GM23338 (cell line): ENCODE measurements at places on chromosomes 6 and 20. TPM values are rescaled to one million over a fixed set of nuclear protein-coding genes. Genes with fewer than 3 reads are reported as not detected.

DNA sequence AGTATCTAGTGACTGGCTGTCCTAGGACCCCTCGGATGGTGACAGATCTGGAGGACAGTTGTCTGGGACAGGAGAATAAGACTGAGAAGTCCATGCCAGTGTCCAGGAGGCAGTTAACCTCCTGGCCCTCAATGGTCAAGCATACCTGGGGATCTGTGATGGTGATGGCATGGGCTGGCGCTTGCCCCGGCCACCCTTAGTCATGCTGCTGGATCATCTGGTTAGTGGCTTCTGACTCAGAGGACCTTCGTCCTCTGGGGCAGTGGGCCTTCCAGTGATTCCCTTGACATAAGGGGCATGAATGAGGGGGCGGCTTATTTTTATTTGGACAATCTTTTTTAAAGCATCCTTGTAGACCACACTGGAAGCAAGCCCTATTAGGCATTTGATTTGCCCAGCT is 24.0 kb upstream of the SF3B5 start:
- DNase-seq: no peak
- no peak overlapping the region for H3K4me3 ChIP-seq
- H3K36me3 ChIP-seq: no peaks in the 10 kb centered on the region

DNA sequence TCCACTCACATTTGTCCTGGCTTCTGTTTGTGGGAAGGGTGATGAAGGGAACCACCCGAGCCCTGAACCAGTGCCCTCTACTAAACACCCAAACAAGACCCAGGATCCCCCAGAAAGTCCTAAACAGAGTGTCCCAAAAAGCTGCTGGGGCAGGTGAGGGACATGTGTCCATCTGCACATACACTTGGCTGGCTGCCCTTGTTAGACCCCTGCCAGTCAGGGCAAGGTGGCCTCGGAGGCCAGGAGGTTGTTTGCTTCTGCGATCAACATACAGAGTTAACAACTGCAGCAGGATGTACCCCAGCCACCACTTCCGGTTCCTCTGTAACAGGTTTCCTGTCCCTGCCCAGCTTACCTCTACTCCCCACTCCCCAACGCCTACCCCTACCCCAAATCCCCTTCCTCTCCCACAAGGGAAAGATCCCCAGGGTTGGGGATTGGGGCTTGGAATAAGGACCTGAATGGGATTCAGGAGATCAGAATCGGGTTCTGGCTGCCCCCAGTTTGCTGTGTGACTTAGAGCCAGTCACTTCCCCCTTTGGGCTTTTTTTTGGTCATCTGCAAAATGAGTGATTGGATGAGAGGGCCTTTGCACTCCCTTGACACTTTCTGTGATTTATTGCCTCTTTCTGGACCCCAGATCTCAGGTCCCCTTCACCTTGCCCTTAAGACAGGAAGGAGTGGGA is 13.9 kb downstream of the DEF6 start:
- no peak overlapping the region for H3K27ac ChIP-seq
- H3K4me3 ChIP-seq: no peak overlapping the region
- H3K36me3 ChIP-seq: no peaks in the 10 kb centered on the region
- DNase-seq: no peak

DNA sequence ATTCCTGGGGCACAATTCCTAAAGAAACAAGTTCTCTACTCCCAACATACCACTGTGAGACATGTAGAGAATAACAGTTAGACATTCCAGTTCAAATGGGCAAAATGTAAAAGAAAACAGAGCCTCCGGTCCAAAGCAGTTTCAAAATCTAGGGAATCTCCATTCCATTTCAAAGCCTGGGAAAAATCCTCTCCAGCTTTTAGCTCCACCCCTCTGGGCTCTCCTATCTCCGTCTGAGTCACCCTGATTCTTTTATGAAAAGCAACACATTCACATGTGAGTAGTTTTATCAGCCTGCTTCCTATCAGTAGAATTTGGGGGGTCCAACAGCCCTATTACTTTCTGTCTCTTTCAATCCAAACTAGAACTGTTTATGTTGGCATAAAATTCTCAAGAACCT is 3.7 kb downstream of the CSNK2A1 start:
- peak overlapping the region; percentile 98 for H3K4me3 ChIP-seq
- peak; percentile 63 for DNase-seq
- H3K36me3 ChIP-seq: no peaks in the 10 kb centered on the region
- H3K4me1 ChIP-seq: peaks cover 53% of the 10 kb centered on the region

DNA sequence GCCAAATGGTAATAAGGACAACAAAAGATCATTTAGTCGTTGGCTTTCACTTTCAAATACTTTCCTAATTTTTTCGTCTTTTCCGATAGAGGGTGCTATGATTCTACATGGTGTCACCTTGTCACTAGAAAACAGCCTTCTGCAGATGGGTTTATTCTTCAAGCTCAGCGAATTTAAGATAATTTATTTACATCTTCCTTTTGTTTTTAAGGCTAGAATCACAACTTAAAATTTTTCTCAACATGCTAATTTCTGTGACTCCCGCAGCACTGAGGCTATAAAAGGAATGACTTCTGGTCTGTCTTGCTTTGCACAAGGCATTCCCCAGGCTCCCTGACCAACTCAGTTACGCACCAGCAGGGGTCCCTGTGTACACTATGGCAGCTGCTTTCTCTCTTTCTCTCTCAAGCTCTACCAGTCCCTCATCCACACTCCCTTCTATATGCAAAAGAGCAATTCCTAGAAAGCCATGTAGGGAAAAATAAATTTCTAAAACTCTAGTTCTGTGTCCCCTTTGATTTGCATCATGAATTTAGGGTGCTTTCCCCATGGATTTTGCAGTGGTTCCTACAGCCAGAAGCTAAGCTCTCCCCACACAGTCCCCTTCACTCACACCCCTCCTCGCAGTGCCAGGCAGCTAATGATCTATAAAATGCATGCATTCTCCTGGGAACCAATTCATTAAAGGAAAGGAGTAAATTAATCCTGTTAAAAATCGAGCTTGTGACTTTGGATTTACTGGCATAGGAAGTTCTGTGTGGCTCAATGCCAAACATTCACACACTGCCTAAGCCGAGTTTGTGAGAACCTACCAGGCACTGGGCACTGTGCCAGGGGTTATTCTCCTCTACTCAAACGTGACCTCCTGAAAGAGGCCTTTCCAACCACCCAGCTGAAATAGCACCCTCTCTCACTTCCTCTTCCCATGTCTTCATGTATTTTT is 74.5 kb downstream of the DCDC2 start:
- no peaks in the 10 kb centered on the region for H3K27me3 ChIP-seq
- no peak overlapping the region for H3K27ac ChIP-seq
- DNase-seq: peak; percentile 91
- no peaks in the 10 kb centered on the region for H3K36me3 ChIP-seq
- peaks cover 4% of the 10 kb centered on the region; the same call in 1 of the 2 replicates for H3K4me1 ChIP-seq

GRCh38 chr6:34463849-34464248 is 2.0 kb upstream of the PACSIN1 start:
- H3K27ac ChIP-seq: no peak overlapping the region
- H3K36me3 ChIP-seq: no peaks in the 10 kb centered on the region
- no peak for DNase-seq
- H3K27me3 ChIP-seq: peaks cover 7% of the 10 kb centered on the region; the same call in 1 of the 2 replicates
- H3K4me3 ChIP-seq: no peak overlapping the region

DNA sequence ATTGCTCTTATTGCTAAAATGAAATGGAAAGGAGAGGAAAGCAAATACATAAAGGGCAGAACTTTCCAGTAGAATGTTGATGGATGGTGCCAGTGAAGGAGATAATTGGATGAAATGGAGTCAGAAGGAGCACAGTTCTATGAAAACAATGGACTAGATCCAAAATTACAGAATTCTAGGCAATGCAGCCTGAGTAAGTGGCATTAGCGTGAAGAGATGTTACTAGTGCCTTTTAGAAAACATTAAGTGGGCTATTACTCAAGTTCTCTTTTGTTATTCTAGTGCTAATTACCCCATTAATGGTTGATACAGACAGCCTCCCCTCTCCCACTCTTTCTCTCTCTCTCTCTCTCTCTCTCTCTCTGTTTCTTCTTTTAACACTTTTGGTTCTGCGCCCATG is 209.5 kb upstream of the RGS17 start:
- no peak for DNase-seq
- no peak overlapping the region for H3K27ac ChIP-seq
- peaks cover 4% of the 10 kb centered on the region; the same call in 1 of the 2 replicates for H3K4me1 ChIP-seq
- H3K27me3 ChIP-seq: no peaks in the 10 kb centered on the region
- H3K4me3 ChIP-seq: no peak overlapping the region

- H3K27ac ChIP-seq: no peak overlapping the region
- no peaks in the 10 kb centered on the region for H3K36me3 ChIP-seq
- no peak overlapping the region for H3K4me3 ChIP-seq
- no peaks in the 10 kb centered on the region for H3K4me1 ChIP-seq
- peak; percentile 4 for DNase-seq
- no peaks in the 10 kb centered on the region for H3K27me3 ChIP-seq
Observed at GRCh38 chr6:94813806-94814205, 763.5 kb upstream of the MANEA start.

- H3K27ac ChIP-seq: no peak overlapping the region
- H3K4me3 ChIP-seq: no peak overlapping the region
- no peaks in the 10 kb centered on the region for H3K4me1 ChIP-seq
- H3K36me3 ChIP-seq: peaks cover 12% of the 10 kb centered on the region; the same call in 1 of the 2 replicates
Observed at GRCh38 chr20:54914995-54915394, 439.6 kb downstream of the DOK5 start.

- DNase-seq: no peak
- H3K27ac ChIP-seq: no peak overlapping the region
- H3K36me3 ChIP-seq: no peaks in the 10 kb centered on the region
- H3K4me1 ChIP-seq: no peaks in the 10 kb centered on the region
- H3K4me3 ChIP-seq: no peak overlapping the region
- H3K27me3 ChIP-seq: no peaks in the 10 kb centered on the region
Observed at GRCh38 chr6:140663094-140663493, 1288.6 kb upstream of the CITED2 start.

GRCh38 chr20:1874450-1875182 is 20.6 kb upstream of the SIRPA start:
- no peak overlapping the region for H3K4me3 ChIP-seq
- H3K36me3 ChIP-seq: no peaks in the 10 kb centered on the region
- no peaks in the 10 kb centered on the region for H3K27me3 ChIP-seq
- H3K27ac ChIP-seq: no peak overlapping the region
- no peak for DNase-seq

DNA sequence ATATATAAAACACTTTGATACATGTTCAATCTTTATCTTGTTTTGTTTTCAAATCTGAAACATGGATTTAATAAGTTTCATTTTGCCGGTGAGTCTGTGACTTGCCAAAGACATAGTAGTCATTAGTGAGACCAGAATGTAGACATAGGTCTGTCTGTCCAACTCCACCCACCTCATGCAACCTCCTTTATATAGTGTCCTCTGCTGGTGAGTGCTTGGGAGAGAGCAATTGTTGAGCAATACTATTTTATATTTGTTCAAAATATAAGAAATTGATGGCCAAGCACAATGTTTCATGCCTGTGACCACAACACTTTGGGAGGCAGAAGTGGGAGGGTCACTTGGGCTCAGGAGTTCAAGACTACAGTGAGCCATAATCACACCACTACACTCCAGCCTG is 10.8 kb upstream of the LY86 start:
- no peak overlapping the region for H3K27ac ChIP-seq
- no peaks in the 10 kb centered on the region for H3K4me1 ChIP-seq
- DNase-seq: no peak
- no peaks in the 10 kb centered on the region for H3K27me3 ChIP-seq
- H3K4me3 ChIP-seq: no peak overlapping the region

- no peaks in the 10 kb centered on the region for H3K27me3 ChIP-seq
- peaks cover 9% of the 10 kb centered on the region for H3K4me1 ChIP-seq
- no peak for DNase-seq
- H3K4me3 ChIP-seq: no peak overlapping the region
Observed at GRCh38 chr20:35305682-35306556, 13.7 kb upstream of the FAM83C start.

GRCh38 chr6:146908786-146909185 is 295.4 kb upstream of the STXBP5 start:
- H3K36me3 ChIP-seq: no peaks in the 10 kb centered on the region
- no peak overlapping the region for H3K4me3 ChIP-seq
- no peak for DNase-seq
- no peak overlapping the region for H3K27ac ChIP-seq

- H3K27ac ChIP-seq: no peak overlapping the region
- no peak overlapping the region for H3K4me3 ChIP-seq
- H3K36me3 ChIP-seq: no peaks in the 10 kb centered on the region
- H3K4me1 ChIP-seq: peaks cover 3% of the 10 kb centered on the region; the same call in 1 of the 2 replicates
- no peak for DNase-seq
Observed at GRCh38 chr20:57751411-57751810, 41.6 kb upstream of the PMEPA1 start.

GRCh38 chr6:114167583-114168576 is 174.9 kb downstream of the HS3ST5 start:
- no peak overlapping the region for H3K4me3 ChIP-seq
- H3K36me3 ChIP-seq: no peaks in the 10 kb centered on the region
- no peak for DNase-seq
- H3K4me1 ChIP-seq: peaks cover 7% of the 10 kb centered on the region
- no peak overlapping the region; the same call in 1 of the 2 replicates for H3K27ac ChIP-seq

DNA sequence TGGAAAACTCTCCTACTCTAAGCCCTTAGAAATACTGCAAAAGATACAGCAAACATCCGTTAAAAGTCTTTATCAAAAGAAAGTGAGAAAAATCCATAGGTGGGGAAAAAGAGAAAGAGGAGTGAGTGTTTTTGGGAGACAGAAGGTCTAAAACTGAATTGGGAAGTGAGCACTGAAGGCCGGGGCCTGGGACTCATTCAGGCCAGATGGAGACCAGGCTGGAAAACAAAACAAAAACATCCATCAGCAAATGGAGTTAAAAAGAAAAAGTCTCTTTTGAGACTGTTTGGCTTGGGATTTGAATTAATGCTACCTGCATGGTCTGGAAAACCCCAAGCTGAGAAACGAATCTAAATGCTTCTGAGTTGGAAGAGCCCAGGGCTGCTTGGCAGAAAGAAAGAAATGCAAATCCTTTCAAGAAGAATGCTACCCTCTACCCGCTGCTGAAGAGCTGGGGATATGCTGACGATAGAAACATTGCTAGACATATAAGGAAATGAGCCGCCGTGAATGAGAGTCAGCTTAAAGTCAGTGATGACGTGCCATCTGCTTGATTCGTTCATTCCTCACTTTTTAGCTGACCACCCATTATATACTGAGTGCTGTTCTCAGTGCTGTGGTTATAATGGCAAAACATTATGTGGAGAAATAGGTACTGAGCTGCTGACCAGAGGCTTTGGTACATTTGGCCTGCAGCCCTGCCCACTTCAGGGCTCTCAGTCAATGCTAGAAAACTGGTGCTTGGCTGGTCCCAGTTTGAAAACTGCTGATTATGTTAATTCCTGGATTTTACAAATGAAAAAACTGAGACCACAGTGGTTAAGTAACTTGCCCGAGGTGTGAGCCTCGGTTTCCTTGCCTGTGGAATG is 28.0 kb upstream of the TULP4 start:
- no peaks in the 10 kb centered on the region for H3K27me3 ChIP-seq
- H3K4me3 ChIP-seq: 0 out of 2 replicates have a peak overlapping the region, but pooled peaks have one; percentile 5

DNA sequence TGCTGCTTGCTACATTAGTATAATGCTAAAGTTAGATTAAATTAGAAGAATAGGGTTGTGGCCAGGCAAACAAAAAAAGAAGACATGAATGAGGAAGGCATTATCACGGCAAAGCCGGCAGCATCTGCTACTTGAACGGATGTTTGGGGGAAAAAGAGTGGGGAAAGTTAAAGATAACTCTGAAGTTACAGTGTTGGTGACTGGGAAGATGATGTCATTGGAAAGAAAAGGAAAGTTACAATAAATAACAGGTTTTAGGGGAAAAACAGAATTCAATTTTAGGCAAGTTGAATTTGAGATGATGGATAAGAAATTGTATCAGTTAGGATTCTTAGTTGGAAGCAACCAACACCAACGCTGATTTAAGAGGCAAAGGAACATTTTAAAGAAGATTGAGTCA is 74.2 kb upstream of the NRN1 start:
- no peaks in the 10 kb centered on the region for H3K36me3 ChIP-seq
- H3K4me3 ChIP-seq: no peak overlapping the region
- no peaks in the 10 kb centered on the region for H3K4me1 ChIP-seq
- H3K27ac ChIP-seq: no peak overlapping the region

Gene WFDC5
- not detected in 2 replicates for total RNA-seq

Gene TCF21
- total RNA-seq: 0.08 and 0.17 TPM in 2 replicates

Gene PAK5
- total RNA-seq: 1.1 and 1.2 TPM in 2 replicates

Gene RHAG
- not detected in 2 replicates for total RNA-seq

Gene IL20RA
- total RNA-seq: 2.4 and 3.5 TPM in 2 replicates
